ENCODE measurements at places on chromosomes 13 and 19.

- no peak for DNase-seq
Measured at GRCh38 chr13:41680900-41681299, 223.6 kb downstream of the RGCC start.

GRCh38 chr19:42295831-42296525 is 6.0 kb upstream of the PRR19 start:
- DNase-seq, result peak; percentile 77

DNA sequence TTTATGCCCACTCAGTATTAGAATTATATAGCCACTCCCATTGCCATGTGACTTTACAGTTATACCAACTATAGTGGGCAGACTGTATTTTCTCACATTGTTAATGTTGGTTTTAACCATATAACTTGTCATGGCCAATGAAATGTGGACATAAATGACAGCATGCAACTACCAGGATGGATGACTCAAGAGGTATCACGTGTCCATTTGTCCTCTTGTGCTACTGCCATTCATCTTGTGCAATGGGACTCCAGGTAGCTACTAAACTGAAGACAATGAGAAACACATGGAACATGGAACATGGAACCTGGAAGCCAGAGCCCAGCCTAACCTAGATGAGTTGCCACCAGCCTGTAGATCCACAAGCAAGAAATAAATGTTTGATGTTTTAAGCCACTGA is 242.7 kb upstream of the IPO5 start:
- DNase-seq, result no peak

- no peak for DNase-seq
Measured at GRCh38 chr13:64165826-64166225, 2750.2 kb upstream of the PCDH20 start.

GRCh38 chr13:33052506-33053280 is 36.5 kb downstream of the KL start:
- DNase-seq, result peak; percentile 88

DNA sequence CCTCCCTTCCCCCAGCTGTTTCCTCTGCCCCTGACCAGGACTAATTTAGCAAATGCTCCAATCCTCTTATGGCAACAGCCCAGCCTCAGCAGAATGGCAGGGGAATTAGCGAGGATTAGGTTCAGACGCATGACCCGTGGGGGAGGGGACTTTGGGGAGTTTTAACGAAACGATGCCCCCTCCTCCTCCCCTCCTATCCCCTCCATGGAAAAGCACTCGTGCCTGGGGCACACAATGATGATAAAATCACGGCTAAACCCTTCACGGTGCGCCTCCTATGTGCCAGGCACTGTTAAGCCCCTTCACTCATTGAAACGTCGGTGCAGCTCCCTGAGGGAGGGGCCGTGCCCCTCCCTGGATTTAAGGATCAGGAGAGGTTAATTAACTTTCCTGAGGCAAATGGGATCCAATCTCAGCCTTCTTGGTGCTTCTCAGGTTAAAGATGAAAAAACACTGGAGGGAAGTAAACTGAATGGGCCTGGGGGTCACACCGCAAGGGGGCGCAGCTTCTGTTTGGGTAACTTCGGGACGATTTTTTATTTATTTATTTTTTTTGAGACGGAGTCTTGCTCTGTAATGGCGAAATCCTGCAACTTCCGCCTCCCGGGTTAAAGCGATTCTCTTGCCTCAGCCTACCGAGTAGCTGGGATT is 10.1 kb upstream of the TPRX2 start:
- peak; percentile 4 for DNase-seq

- no peak for DNase-seq
Measured at GRCh38 chr19:47241919-47242577, 11.0 kb upstream of the BBC3 start.

GRCh38 chr19:2618611-2619010 is 83.9 kb downstream of the GNG7 start:
- no peak for DNase-seq

- DNase-seq, result no peak
Measured at GRCh38 chr19:19321141-19321577, 530 bp downstream of the MAU2 start.

- DNase-seq, result peak; percentile 67
Measured at GRCh38 chr19:21474671-21475181, 30.7 kb upstream of the ZNF429 start.

DNA sequence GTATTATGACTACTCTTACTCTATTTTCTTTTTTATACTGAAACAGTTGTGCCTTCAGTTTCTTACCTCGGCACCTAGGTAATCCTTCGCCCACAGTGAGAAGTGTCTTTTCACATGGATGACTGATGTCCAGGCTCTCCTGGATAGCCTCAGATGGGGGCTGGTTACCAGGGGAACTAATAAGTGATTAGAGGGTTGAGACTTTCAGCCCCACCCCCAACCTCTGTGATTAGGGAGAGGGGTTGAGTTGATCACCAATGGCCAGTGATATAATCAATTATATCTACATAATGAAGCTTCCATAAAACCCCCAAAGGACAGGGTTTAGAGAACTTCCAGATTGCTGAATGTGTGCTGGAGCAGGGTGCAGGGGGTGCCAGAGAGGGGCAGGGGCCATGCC is 43.0 kb upstream of the GPR183 start:
- DNase-seq, result no peak

DNA sequence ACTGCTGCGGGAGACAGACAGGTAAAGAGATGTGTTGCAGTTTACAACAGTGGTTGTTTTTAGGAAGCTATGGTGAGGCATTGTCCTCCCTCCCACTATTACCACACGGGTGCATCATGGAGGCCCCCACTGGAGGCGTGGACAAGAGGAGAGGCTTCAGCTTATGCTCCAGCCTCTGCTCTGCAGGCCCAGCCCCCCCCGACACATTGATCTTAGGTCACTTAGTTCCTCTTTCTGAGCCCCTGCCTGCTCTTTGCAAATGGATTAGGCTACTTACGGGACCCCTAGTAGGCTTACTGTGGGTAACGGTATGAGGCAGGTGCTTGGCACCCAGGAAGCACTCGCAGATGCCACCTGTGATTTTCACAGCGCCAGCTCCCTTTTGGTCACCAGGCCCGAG is 123.9 kb downstream of the SLC7A1 start:
- DNase-seq, result no peak

DNA sequence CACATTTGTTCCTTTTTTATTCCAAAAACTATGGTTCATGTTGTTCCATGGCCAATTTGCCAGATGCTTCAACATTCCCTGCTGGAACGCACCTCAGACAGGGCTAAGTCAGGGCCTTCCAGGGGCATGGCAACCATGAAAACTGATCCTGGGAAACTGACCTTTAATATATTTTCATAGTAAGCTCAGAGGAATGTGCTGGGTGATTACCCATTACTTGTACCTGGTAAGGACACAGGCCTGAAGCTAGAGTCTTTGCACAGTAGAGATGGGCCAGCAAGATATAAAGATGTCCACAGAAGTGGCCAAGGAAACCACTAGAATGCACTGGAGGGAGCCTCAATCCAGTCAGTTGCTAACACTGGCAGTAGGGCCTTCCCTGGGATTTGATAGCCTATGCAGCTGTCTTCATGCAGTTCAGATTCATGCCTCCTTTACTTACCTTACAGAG is 353.1 kb downstream of the ENOX1 start:
- DNase-seq, result no peak

DNA sequence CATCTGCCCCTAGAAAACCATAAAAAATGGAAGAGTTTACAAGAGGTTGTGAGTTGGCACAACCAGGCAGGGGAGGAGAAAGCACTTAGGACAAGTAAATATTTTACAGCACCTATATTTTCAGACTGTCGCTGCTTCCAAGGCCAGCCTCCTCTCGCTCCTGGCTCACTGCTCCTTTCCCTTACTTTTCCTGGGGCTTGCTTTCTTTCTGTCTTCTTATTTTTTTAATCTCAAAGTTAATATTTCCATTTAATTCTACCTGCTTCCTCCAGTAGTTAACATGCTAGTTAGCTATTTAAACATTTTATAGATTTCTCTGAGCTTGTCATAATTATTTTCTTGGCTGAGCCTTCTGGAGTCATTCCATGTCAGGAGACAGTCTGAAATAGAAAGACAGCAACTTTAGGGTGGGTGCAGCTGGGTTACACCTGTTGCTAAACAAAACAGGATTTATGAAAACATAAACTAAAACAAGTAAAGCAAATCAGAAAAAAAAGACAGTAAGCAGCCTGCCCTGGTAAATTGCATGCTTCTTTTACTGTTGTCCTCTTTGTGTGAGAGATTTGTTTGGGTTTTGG is 330.1 kb downstream of the DLEU7 start:
- no peak for DNase-seq

GRCh38 chr19:34365463-34366401 is 736 bp downstream of the GPI start:
- DNase-seq, result peak; percentile 27

GRCh38 chr13:35814605-35815011 is 316.6 kb downstream of the DCLK1 start:
- DNase-seq, result no peak

DNA sequence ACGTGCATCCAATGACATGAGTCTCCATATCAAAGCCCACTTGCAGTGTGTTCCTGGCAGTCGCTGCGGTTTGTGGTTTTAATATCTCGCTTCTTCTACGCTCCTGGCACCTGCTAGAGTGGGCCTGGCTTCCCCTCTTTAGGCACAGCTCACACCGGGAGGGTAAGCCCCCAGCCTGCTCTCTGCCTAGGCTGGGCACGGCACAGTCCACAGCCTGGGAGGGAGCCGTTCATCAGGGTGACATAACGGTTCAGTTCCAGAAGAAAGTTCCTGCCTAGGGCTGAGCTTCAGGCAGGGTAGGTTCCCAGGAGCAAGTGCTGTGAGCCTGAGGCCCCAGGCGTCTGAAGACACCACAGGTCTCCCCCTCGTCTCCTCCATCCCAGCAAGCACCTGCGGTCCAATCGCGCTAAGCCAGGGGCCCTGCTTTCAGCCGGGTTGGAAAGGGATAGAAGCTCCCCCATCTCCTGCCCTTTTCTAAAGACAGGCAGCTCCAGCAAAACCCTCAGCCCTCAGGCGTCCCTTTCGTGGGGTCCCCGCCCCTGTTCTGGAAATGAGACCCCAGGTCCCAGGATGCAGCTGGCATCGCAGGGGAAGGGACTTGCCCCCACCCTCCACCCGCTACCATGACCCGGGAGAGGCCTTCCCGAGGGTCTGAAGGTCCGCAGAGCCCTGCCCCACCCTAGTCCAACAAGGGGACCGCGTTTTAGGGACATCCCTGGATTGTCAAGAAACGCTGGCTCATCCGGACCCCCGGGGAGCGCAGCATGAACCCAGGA is 121.6 kb upstream of the ZNF507 start:
- peak; percentile 26 for DNase-seq

- no peak for DNase-seq
Measured at GRCh38 chr13:30972888-30973377, 40.5 kb downstream of the TEX26 start.

DNA sequence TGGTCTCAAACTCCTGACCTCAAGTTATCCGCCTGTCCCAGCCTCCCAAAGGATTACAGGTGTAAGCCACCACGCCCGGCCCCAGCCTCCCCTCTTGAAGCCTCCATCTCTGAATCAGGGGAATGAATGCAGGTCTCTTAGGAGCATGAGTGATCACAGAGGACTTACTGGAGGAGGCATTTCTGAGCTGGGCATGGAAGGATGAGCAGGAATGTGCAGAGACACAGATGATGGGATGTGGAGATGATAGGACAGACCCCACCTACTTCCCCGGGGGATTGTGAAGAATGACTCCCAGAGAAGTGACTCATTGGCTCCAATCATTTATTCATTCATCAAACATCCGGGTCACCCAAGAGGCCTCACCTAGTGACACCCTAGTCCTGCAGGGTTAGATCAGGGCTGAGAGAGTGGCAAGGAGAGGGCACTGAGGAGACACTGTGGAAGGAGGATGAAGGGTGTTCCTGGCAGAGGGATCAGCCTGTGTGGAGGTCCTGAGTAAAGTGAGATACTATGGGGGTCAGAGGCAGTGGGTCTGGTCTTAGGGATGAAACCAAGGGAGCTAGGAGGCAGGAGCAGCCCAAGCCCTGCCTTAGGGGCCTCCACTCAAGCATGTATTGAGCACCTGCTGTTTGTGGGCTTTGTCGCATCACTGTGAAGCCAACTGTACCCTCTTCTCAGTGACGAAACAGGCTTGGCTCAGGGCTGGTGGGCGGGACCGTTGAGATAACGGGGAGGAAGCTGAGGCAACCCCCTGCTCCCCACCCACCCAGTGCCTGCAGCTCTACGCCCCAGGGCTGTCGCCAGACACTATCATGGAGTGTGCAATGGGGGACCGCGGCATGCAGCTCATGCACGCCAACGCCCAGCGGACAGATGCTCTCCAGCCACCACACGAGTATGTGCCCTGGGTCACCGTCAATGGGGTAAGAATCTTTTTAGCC is 3.0 kb downstream of the IFI30 start:
- DNase-seq, result no peak

GRCh38 chr13:105058517-105058916 is 1476.9 kb downstream of the EFNB2 start:
- DNase-seq, result no peak

DNA sequence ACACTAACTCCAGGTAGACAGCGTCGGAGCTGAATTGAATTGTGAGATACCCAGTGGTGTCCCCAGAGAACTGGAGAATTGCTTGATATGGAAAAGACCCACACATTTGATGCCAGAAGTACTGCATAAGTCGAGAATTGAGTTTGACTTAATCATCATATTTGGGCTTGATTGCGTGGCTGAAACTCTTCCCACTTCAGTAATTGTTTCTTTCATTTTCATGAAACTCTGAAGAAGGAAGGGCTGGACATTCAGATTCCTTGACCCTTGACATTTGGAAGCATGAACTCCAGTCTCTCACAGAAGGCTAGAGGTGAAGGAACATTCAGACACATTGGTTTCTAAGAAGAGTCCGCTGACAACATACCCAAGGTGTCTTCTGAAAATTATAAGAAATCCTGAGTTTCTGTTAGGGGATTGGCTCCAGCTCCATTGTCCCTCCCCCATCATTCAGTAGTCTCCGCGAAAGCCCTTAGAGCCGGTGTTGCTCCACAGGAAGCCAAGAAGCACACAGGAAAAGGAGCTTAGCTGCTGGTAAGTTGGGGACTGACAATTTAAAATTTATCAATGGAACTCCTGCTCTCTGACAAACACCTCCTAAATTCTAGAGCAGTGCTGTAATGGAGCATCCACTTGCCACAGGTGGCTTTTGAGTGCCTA is at the start of gene FPR2:
Gene FPR2, plus strand, starts transcription at position 484 of the 660 bp plus-strand sequence. CDS start 7,479 bp downstream, outside the sequence.
- DNase-seq, result no peak

- DNase-seq, result no peak
Measured at GRCh38 chr19:5234412-5234811, 106.2 kb downstream of the PTPRS start.

GRCh38 chr13:68007576-68007975 is 777.4 kb upstream of the PCDH9 start:
- peak; percentile 7 for DNase-seq

GRCh38 chr13:111006506-111007031 is 91.7 kb upstream of the ANKRD10 start:
- DNase-seq, result peak; percentile 88

GRCh38 chr19:29321116-29321515 is 108.2 kb upstream of the UQCRFS1 start:
- DNase-seq, result no peak

DNA sequence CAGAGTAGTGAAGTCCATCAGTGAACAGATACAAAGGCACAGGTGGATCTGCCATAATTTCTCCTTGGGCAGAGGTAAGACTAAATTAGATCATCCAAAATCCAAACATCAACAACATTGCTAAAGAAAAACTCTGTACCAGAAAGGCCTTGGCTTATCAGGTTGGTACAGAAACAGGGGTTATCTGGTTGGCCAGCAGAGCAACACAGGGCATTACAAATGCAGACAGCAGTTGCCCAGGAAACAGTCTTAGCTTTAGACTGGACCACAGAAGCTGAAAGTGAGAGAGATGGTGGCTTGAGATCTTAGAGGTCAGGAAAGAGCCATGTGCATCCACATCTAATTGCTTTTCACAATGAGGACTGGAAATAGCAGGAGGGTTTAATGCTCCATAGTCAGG is 26.6 kb upstream of the DGKH start:
- no peak for DNase-seq
